ENCODE measurements at places on chromosomes 4 and X.

DNA sequence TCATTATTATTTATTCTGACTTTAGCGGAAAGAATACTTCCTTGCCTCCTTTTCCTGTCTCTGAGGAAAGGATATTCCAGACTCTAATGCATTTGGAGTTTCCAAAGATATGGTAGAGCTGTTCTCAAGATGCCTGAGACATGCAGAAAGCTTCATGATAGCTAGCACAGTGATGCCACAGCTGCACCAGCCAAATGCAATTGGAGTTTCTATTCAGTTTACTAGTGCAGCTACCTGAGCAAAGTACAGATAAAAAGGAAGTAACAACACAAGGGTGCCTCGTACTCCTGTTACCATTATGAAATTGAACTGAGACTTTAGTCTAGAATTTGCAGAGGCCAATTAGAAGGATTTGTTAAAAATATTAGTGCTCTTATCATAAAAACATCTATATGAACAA is 57.5 kb upstream of the PARM1 start:
- no peak for DNase-seq

GRCh38 chrX:149461746-149462145 is 43.4 kb downstream of the IDS start:
- no peak for DNase-seq

- DNase-seq: no peak
Observed at GRCh38 chrX:70664726-70665125, 220.1 kb downstream of the DLG3 start.

DNA sequence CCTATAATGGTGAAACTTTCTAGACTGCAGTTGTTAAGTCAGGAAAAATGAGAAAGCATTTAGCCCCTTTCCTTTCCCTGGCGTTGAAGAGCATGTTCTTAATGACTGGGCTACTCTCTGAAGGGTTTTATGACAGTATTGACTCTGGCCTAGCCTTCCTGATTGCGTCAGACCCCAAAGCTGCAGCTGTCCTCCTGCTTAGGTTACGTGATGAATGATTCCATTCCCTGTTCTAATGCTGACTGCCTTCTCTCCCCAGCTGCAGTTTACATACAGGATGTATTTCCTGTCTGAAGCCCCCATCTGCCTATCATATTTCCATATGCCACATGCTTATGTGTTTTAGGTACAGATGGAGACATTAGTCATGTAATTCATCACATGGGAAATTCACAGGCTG is 105.8 kb upstream of the EGFL6 start:
- DNase-seq: no peak

DNA sequence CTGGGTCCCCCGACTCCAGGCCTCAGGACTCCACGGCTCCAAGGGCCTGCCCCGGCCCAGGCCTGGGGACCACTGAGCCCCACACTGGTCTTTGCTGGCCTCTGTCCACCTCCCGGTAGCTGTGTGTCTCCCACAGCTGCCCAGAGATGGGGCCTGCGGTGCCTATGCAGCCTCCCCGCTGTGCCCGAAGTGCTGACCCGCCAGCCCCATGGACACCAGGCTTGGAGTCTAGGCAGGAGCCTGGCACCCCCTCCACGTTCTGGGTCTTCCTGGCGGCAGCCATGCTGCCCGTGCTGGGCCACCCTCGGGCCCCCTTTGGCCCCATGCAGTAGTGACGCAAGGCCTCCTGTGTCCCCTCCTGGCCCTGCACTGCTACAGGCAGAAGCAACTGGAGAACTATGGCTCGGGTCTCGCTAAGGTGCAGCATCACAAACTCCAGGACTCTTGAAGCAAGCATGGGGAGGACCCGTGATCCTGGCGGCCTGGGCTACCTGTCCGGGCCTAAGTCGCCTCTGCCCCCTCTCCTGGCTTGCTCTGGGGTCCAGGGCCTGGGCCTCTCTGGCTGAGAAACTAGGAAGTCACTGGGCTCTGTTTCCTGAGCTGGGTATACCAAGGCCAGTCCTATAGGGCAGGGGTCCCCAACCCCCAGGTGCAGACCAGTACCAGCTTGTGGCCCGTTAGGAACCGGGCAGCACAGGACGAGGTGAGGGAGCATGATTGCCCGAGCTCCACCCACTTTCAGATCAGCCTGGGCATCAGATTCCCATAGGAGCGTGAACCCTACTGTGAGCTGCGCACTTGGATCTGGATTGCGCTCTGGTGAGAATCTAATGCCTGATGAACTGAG is 917 bp downstream of the MYL5 start:
- no peak for DNase-seq

- DNase-seq: no peak
Observed at GRCh38 chr4:145735827-145736226, 55.9 kb downstream of the C4orf51 start.

DNA sequence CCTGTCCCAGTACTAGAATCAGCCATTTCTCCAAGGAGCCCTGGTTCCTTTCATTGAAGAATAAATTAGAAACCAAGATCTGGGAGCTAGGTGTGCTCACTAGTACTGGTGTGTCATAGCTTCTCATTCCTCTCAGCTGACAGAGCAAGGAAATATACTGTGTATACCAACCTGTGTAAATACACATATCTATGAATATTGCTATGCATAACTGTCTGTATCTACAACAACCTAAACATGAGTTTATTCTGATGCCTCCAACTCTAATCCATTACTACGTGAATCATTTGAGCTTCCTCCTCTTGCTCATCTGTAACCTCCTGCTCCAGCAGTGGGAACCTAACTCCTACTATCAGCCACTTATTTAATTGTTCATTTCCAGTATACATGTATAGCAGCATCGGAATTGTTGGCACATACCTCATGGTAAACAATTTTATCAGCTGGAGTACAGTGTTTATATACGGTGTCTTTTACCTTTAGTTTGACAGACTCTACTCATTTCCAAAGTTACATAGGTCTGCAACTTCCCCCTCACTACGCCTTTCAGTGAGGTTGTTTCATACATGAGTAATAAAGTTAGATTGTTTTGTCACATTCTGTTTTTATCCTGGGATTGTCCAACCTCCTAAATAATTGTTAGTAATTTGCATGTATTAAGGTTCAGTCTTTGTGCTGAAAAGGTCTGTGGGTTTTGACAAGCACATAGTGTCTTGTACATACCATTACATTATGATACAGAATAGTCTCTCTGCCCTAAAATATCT is 7.1 kb upstream of the SCRG1 start:
- DNase-seq: no peak

DNA sequence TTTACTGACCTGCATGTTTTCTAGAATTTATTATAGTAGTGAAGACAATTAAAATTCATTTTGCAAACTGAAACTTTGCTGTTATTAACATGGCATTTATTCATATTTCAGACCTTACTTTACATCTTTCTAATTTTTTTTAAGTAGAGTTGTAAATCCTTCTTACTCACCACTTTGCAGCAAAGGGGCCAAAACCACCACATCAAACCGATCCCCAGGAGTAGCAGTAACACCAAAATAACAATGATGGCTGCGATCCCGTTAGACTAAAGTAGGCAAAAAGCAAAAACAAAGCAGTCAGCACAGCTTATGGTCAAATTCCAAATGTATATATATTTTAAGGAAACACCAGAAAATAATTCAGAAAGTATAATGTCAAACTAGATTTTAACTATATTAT is 64.7 kb downstream of the ANTXR2 start:
- no peak for DNase-seq

GRCh38 chr4:115660465-115660864 is 547.0 kb upstream of the NDST4 start:
- DNase-seq: no peak

DNA sequence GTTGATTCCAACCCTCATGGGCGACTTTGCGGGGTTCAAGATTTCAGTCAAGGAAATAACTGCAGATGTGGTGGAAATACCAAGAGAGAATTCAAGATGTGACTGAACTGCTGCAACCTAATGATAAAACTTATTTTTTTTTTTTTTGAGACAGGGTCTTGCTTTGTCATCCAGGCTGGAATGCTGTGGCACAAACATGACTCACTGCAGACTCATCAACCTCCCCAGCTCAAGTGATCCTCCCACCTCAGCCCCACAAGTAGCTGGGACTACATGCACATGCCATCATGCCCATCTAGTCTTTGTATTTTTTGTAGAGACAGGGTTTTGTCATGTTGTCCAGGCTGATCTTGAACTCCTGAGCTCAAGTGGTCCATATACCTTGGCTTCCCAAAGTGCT is 19.5 kb upstream of the WDFY3 start:
- no peak for DNase-seq

DNA sequence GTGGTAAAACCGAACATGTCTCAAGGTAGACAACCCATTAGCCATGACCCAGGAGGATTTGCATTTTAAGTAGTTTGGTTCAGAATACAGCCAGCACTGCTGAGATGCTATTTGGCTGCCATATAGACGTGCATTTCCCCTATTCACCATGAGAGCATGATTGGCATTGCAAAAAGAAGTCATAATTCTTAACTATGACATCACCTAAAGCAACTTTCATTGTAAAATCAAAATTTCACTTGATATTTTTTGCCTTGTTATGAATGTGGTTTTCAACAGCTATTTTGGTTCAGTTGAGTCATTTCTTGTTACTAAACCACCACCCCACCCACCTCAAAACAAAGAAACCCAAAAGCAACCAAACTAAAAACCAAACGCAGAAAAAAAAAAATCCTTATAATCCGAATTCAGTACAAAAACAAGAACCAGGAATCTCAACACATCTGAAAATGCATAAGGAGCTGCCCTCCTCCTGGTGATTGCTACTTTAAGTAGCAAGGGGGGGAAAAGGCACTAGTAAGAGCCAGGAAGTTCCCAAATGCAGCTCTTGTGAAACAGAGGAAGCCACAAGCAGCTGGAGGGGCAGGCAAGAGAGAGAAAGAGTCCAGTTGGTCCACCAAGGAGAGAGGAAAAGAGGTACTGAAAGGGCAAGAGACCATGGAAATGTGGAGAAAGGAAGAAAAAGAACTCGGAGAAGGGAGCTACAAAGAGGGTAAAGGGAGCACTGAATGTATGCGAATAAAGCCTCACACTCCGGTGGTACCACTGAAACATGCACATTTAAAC is 3.1 kb downstream of the SLITRK4 start:
- no peak for DNase-seq

GRCh38 chr4:101527188-101527587 is 179.9 kb upstream of the PPP3CA start:
- DNase-seq: peak; percentile 13

Data from stimulated activated CD8-positive, alpha-beta memory T cell treated with anti-CD3 and anti-CD28 coated beads, Interleukin-15, amount 100 ng/mL, for 24 hours (primary cell).